ENCODE measurements at places on chromosomes 7 and 10.

DNA sequence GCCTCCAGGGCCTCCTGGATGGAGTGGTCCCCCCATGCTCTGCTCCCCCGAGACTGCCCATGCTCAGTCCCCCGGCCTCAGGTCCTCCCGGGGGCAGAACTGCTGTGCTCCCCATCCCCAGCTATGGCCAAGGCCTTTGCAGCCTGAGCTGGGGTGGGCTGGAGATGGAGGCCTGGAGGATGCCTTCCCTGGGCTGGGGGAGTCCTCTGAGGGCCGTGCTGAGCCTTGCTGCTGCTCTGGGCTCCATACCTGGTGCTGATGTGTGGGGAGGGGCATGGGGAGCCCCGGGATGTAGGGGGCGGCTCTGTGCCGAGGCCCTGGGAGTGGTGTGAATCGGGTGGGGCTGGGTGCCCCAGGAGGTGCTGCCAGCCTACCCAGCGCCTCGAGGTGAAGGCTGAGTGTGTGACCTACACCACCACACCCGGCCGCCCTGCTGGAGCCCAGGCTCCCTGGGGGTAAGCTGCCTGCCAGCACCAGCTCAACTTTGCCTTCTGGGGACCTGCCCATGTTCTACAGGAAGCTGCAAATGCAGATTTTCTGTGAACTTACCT is 109.5 kb downstream of the UNCX start:
- DNase-seq: no peak

- DNase-seq: no peak
Observed at GRCh38 chr10:42926843-42927242, 144.2 kb downstream of the BMS1 start.

DNA sequence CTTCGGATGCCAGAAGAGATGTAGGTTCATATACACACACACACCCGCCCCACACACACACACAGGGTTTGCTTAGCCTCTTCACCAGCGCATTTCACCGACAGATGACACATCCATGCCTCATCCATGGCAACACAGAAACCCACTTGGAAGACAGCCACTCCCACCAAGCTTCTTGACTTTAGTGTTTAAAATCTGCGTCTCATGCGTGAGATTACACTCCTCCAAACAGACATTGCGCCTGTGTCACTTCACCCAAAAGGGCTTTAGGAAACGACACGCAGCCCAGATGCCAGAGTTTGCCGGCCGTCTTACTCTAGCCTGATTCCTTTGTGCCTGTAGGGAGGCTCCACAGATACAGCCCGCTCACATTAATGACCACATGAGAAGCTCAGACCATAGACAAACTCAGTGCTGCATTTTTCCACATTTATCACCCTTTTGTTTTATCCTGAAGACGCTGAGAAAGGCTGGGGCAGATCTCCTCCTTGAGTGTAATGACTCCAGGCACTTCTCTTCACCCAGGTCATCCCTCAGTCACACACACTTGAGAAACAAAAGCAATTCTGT is 73.8 kb downstream of the DIP2C start:
- DNase-seq: no peak

DNA sequence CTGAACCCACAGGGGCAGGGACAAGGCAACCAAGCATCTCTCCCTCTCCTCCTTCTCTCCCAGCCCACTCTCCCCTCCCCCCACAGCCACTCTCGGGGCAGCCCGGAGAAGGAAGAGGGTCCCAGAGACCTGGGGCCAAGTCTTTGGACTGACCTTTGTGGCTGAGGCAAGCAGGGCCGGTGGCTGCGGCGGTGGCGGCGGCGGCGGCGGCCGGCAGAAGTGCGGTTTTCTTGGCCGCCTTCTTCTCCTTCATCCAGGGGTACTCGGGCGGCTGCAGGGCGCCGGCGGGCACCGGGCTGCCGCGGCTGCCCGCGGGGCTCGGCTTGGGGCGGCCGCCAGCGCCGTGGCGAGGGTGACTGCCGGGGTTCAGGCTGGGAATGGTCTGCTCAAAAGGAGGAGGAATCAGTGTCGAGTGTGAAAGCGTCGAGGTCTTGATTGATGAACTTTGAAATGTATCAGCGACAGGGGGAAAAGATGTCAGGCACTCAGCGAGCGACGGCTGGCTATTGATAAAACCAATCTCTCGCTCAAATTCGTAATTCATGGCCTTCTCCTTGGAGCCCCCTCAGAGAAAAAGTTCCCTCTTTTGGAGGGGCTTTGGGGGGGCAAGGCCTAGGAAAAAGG is 414 bp downstream of the HOXA2 start:
- peak; percentile 24 for DNase-seq

DNA sequence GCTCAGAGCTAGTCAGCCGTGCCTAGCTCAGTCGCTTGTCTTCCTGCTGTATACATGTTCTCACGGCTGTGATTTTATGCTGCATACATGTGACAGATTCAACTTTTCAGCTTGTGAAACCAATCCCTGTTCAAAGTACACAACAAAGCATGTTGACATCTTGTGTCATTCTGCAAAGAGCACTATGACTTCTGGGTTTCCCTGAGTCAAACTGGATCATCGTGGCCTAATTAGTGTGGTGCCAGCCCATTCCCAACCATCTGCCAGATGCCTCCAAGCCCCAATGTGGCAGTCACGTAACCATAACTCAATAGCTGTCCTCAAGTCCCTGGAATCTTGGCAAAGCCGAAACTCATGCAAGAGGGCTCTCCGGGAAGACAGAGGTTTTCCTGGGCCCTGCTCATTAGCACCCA is 144.8 kb downstream of the MYOF start:
- DNase-seq: no peak

DNA sequence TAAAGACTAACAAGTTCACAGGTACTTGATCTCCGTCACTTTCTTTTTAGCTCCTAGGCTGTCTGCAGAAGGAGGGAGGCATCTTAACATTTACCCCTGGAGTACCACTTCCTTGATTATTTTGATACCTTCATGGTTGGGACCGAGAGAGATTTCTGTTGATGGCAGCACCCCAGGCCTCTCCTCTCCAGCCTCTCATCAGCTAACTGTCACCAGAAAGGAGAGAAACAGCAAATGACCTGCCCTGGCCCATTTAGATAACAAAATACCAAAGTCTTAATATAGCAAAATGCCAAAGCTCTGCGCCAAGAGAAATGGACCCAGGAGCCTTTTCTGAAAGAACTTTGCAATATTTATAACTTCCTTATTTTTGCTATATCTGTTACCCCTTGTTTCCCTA is 30.0 kb upstream of the KLHL7 start:
- no peak for DNase-seq

- no peak for DNase-seq
Observed at GRCh38 chr7:66837007-66837406, 84.0 kb upstream of the TMEM248 start.
